ENCODE measurements at places on chromosomes 16 and 17. TPM values are rescaled to one million over a fixed set of nuclear protein-coding genes. Genes with fewer than 3 reads are reported as not detected.

DNA sequence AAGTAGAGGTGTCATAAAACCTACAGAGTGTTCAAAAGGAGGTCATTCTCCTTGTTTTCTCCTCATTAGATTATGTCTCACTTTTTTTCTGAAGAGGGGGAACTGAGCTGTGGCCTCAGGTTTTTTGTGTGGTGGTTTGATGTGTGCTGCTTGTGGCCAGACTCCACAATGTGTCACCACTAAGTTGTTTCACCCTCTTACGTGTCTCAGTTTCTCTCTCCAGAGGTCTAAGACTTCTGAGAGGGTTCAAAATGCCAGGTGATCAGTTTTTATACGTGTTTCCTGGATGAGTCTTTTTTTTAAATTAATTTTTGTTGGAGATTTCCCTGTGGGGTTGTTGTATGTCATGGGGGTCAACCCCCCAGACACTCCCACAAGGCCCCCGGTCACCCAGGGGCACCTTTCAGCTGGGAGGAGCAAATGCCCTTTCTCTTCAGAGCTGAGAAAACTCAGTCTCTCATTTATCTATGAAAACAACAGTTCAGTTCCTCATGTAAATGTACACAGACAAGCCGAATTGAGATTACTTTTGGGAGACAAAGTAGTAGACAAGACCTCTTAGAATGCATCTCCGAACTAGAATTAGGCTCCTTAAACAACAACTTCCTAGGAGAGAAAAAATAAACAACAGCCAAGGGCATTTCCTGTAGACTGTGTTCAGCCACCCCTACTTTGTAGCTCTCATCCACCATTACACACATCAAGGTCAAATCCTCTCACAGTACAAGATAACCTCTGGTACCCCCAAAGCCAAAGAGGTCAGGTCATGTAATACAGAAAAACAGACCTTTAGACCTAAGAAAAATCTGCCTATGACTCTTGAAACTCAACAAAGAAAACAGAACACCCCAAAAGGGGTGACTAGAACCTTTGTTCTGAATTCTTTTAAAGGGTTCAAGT lies 23.9 kb upstream of the TMEM98 start:
- DNase-seq, result no peak

DNA sequence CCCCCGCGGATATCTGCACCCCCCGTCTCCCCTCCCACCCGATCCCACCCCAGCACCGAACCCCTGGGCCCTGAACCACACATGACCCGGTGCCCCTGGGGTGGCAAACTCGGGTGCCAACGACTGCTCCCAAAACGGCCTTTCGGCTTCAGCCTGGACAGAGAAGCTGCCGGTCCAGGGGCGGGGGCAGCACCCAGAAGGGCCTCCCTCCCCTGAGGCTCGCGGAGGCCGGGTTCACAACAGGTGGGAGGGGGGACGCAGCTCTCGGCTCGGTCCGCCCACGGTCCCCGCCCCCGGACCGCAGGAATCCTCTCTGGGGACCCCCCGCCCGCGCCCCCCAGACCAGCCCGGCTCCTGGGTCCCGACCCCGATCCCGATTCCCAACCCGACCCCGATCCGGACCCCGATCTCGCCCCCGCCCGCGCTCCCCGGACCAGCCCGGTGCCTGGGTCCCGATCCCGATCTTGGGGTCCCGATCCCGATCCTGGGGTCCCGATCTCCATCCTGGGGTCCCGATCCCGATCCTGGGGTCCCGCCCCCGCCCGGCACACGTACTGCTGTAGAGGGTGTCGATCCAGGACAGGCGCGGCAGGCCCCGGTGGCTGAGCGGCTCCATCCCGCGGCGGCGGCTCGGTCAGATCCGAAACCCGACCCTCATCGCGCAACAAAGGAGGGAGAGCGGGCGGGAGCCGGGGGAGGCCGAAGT lies 516 bp downstream of the ABR start:
- DNase-seq, result no peak

The CNTNAP1 gene
- 26.0 TPM for total RNA-seq

- peak; percentile 96 for DNase-seq
Observed at GRCh38 chr17:61201211-61201610, 198.4 kb upstream of the TBX2 start.

DNA sequence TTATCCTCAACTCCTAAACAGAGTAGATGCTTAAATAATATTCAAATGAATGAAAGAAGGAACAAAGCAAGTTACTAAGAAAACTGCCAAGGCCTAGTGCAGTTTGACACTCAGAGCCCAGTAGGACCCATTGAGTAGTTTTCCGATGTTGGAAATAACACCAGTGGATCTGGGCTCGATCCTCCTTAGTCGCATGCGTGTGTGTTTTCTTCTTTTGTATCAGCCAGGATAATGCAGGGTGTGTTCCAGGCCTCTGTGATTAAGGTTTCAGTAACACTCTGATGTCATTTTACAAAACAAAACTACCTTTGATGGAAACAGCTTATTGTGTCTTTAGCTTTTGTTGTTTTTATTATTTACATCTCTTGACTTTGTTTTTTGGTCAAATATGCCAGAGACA lies 24.5 kb downstream of the KSR1 start:
- no peak for DNase-seq

- DNase-seq, result no peak
Observed at GRCh38 chr17:39555368-39555767, 52.4 kb downstream of the NEUROD2 start.

DNA sequence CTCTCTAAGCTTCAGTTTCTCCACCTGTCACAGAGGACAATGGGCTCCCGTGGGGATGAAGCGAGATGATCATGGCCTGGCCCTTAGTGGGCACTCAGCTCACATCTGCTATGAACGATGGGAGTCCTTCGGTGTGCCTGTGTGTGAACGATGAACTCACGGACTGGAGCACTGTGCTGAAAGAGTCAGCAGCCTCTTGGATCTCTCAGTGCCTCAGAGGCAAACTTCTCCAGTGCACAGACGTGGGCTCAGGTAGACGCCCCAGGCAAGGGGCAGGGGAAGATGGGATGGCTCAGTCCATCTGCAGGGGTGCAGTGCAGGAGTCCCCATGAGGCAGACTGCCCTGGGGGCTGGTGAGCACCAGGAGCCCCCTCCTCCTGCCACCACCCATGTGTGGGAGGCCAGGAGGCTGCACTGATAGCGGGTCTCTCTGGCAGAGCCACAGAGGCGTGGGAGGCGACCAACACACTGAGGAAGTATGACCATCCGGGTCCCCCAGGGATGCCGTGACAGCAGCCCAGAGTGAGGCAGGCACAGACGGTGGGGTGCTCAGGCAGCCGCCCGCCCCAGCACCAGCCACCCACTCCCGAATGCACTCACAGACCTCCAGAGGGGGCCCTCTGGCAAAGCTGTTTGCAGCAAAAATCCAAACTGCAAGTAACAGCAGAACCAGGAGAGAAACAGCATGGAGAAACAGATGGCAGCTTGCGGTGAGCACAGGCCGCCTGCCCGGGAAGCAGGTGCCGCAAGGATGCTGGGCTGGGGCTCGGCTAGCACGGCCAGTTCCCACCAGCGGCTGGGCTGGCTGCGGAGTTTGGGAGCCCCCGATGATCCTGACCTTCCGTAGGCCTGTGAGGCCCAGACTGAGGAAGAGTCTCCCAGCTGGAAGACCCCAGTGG lies 82.7 kb downstream of the RPH3AL start:
- no peak for DNase-seq

The EFCAB13 gene
- 0.24 TPM for total RNA-seq

DNA sequence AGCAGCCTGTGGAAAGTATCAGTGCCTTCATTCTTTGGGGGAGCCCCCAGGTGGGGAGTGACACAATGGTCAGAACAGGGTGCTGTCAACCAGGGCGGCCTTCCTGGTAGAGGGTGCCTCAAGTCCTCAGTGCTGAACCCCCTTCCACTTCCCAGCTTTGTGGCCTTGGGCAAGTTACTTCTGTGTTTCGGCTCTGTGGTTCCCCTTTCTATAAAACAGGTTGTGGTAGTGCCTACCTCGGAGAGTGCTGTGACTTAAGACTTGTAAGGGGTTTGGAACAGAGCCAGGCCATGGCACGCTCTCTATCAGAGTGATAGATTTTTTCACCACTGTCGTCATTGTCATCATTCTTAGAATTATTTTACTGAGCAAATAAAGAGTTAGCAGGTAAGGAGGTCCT lies 141.1 kb downstream of the CCDC182 start:
- DNase-seq, result no peak

GRCh38 chr17:62966426-62967204 lies 580 bp downstream of the TANC2 start:
- DNase-seq, result no peak

The LPO gene
- not detected for total RNA-seq

DNA sequence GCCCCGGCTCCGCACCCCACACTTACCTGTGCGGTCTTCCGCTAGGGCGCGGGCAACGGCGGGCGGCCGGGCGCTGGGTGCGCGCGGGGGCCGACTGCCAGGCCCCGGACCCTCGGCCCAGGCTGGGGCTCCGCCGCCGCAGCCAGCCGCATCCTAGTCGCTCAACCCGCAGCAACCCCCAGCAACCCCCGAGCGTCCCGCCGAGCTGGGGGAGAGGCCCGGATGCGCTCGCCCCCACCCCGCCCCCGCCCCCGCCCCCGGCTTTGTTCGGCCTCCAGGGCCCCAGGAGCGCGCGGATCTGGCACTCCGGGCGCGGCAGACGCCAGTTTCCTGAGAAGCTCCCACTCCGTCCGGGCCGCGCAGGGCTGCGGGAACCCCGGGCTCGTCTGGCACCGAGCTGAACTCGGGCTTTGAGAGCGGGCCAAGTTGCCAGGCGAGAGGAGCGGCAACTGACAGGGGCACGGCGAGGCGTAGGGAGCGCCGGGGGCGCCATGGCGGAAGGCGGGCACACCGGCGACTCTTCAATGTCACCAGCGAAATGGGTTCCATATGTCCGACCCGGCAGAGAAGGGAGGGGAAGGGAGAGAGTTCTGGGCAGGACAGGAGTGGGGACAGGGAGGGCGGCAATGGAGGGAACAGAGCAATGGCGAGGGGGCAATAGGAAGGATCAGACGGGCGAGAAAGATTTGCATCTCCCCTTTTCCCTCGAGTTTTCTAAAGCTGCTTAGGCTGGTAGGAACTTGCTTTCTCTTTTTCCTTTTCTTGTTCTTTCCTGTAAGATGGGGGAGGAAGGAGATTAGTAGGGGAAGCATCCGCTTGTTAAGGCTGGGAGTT lies 13.7 kb downstream of the HOXB4 start:
- no peak for DNase-seq

DNA sequence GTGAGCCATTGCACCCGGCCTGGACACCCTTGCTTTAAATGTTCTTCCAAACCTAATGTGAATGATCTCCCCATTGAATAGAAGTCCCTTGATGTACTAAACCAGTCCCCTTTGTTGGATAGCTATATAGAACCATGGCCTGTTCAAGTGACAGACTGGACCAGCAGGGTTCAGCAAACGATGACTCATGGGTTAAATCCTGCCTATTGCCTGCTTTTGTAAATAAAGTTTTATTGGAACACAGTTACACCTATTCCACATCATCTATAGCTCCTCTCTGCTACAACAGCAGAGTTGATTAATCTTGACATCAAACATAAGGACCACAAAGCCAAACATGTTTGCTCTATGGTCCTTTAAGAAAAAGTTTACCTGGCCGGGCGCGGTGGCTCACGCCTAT lies 56.1 kb downstream of the CRISPLD2 start:
- no peak for DNase-seq
